Activated CD8-positive, alpha-beta memory T cell treated with anti-CD3 and anti-CD28 coated beads for 1 hour (primary cell): ENCODE measurements at places on chromosomes 4 and X.

DNA sequence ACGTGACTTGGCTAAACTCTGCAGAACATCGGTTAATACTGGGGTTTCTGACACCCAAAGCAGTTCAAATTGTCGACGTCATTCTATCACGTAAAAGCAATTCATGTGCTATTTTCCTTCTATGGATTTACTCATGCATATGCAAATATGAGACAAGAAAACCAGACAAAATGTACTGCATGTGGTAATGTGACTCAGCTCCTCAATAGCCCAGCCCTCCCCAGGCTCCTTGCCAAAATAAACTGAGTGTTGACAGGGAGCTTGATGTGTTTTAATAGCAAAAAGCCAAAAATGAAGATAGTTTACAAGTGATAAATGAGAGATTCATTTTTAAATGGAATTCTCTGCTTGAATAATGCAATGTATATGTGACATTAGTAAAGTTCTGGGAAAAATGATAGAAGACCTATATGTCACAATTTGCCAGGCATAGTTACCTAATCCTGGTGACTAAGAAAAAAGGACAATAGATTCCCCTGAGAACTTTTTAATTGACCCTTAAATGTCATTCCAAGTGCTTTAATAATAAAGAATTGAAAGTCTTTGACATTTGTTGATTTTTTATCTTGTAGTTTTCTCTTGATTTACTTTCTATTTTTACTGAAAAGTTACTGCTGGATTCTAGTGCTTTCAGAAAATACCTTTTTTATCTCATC lies 1700.6 kb upstream of the TENM3 start:
- DNase-seq = no peak

GRCh38 chrX:13396924-13397323 lies 77.1 kb upstream of the ATXN3L start:
- no peak for DNase-seq

DNA sequence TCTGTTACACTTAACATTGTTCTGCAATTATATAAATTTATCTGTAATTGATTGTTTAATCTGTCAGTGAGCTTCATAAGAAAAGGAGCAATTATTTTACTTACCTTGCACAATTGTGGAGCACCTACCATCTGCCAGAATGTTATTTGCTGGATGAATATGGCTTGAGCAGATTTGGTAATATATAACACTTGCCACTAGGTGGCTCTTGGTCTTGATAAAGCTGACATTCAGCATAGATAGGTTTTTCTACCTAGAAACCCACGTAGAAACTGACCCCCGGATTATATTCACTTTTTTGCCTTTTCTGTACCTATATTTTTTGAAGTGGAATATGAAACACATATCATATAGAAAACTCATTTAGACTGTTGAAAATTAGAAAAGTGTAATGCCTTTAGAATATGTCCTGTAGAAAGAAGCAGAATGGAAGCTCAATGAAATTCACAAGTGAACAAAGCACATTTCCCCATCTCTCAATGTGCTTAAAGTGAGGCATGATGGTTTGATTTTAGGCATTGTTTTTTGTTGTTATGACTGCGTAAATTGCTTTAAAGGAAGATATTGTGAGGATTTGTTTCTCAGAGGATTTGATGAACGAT lies 9.5 kb downstream of the RBPJ start:
- no peak for DNase-seq

- no peak for DNase-seq
These were observed 782.3 kb downstream of the PCDH18 start for GRCh38 chr4:136749989-136750388.

GRCh38 chr4:113811359-113811758 lies 49.8 kb upstream of the CAMK2D start:
- DNase-seq = no peak

DNA sequence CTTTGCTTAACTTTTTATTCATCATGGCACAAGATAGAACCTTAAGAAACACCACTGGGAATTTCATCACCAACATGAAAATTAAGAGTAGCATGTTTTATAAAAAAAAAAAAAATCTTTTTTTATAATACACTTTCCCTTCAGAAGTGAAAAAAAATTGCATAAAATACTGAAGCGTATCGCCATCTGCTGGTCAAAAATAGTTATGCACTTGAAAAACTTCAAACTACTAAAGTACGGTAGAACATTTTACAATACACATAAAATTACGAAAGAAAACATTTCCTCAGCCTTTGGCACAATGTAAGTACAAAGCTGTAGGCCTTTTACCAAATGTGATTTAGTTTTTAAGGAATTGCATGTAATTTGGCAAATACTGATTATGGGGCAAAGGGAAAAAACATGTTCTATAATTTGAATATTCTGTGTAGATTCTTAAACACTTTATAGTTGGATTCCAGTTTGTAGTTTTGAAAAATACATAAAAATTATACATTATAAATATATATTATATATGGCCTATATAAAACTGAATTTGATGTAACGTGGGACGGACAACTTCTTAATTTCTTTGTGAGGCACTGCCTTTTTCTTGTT lies 26.5 kb downstream of the HCCS start:
- DNase-seq = no peak

DNA sequence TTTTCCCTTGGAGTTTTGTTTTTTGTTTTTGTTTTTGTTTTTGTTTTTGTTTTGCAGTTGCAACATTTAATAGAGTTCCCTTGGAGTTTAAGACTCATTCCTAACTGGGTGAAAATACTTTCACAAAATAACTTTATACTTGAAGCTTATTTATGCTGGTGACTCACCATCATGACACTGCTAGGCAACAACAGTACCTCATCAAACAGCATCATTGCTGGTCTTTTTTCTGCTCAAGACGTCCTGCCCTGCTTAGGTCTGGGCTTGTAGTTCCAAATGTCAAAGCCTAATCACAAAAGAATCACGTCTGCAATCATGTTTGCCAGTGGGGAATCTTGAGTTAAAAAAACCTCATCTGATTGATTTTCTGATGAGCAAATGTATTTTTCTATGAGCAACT lies 105.7 kb upstream of the PRPS2 start:
- DNase-seq = no peak

DNA sequence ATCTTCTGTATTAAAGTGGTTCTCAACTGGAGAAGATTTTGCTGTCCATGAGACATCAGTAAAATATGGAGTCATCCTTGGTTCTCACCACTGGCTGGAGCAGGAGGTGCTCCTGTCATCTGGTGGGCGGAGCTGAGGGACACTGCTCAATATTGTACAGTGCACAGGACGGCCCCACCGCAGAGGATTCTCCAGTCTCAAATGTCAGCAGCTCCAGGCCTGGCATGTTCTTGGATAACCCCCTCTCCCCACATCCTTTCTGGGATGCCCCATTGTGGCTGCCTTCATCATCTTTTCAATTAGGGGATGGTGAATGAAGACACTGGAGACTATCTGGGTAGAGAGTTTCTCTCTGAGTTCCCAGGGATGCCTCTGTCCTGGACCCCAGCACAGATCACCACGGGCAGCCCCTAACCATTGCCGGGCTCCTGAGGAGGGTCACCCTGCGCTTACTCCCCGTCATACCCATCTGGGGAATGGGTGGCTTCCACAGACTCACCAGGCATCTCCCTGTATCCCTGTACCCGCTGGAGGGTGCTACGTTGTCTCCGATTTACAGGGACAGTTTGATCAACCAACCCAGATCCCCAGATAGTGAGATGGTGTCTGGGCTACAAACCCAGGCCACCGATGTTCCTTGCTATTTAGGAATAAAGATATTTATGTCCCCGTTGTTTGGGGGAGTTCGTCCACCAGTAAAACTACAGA lies 21.9 kb upstream of the P2RY8 start:
- DNase-seq = no peak

DNA sequence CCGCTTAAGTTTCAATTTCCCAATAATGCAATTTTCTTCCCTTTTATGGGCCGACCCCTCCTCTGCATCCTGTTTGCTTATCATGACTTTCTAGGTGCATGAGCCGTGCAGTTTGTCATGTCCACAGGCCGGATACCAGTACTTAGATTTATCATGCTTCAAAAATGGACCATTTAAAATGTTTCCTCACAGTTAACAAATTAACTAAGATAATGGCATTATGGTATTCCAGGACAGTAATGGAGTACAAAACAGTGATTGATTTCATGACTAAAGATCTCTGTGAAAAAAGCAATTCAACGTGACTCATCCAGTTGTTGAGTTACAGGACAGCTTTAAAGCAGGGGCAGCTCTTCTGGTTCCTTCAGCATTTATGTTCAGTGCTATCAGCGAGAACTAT lies 23.0 kb downstream of the SNX25 start:
- DNase-seq = no peak

DNA sequence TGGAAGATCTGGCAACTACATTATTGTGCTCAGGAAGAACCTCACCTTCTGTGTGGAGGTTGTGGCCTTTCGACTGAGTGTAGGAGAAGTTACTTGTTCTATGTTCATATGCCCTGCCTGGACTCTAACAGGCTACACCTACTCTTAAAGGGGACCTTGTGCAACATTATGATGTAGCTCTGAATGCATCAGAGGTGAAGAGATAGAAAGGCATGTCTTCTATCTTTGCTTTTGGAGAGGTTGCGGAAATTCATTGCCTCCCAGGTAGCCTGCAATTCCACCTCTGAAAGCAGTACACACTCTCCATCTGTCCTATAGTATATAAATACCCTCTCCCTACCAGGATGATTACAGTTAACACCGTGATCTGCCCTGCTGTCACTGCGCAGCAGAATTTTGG lies 7.1 kb upstream of the SLAIN2 start:
- no peak for DNase-seq

GRCh38 chr4:120881351-120881750 lies 41.2 kb downstream of the PRDM5 start:
- DNase-seq = no peak

DNA sequence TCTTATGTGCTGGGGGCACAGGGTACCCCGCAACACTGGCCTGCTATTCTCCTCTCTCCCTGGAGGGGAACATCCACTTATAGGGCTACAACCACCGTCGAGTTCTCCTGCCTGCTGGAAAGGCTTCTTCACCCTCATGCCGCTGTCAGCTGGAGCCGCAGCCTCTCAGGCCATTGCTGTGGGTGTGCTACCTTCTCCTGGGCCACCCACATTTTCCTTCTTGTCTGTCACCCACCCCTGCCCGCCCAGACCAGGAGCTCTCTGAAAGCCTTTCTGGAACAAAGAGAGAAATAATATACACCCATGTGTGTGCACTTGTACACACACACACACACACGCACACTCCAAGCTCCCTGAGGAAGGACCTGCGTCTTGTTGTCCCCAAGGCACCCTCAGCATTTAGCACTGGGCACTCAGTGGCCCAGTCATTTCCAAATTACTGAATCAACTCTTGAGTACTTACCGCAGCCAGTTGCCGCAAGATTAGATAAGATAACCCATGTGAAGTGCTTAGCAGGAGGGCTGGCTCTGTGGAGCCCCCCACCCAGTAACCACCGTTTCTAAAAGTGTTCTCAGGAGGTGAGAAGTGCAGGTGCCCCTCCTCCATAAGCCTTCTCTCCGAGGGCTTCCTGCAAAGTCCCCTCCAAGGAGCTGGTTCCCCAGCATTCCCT lies 50.2 kb downstream of the CPZ start:
- DNase-seq = no peak

DNA sequence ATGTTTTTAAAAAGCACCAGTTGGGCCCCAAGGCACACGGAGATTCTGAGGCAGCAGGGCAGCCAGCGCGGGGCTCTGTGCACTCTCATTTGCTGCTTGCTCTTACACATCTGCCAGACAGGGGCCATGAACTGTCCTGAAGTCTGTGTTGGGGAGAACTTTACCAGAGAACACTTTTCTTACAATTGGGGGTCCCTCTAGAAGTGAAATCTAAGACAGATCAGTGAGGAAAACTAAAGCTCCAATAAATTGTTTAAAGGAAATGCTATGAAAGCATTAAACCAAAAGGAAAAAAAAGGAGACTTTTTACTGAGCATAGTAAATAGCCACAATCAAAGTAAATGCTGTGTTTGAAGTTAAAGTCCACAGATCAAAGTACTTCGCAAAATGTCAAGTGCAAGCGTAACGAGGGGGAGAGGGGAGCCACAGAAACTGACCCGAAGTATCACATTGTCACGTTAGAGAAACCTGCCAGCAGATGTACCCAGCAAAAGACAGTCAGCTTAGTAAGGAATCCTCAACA lies 37.8 kb downstream of the SORBS2 start:
- DNase-seq = no peak

- no peak for DNase-seq
These were observed 133.3 kb downstream of the PJA1 start for GRCh38 chrX:69031971-69032391.

DNA sequence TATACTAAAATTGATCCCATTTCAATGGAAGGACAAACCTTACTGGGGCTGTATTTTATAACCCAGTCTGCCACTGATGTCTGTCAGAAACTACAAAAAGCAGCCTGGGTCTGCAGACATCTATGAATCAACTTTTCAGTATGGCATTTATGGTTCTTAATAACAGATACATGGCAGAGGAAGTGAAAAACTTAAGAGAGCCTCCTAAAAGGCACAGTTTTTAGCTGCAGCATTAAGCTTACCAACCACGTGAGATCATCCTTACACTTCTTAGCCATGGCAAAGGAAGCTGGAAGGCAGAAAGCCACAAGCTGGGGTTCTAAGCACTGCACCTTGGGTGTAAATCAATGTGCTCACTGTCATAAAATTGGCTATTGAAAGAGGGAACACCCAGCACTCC lies 16.6 kb upstream of the UGT2B17 start:
- no peak for DNase-seq

DNA sequence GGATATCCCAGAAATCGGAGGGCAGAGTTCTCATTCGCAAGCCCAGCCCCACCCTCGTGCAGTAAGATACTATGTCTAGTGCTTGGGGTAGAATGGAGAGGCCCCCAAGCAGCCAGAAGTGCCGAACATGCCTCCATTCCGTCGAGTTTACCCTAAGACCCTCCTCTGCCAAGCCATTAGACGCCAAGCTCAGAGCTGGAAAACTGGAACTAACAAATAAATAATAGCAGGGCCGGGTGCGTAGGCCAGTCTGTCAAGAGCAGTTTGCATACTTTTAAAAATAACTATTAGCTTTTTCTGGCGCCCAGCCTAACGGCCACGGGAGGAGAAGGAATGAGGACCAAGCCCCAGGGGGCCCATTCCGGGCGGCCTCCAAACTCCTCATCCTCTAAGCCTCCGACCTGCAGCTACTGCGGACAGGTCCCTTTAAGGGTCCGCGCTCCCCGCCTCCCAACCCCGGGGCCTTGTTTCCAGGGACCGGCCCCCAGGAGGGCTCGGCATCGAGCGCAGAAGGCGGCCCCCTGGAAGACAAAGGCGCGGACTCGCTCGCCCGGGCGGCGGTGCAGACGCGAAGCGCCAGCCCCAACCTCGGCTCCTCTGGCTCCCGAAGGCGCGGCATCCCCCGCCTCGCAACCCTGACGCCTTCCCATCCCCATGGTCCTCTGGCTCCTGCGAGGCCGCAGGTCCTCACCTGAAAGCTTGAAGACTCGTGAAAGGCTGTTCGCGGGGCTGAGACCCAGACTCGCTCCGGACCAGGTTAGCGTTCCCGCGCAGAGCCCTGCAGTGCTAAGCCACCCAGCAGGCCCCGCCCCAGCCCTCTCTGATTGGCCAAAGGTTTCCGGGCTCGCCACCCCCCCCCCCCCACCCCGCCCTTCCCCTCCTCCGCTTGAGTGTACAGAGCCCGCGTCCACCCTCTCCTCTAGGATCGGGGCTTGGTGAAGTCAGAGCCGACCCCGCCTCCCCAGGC lies at the start of gene TMSB15A:
Gene TMSB15A (minus strand): TSS at position 765 of the 967 bp plus-strand sequence.
- peak; percentile 20 for DNase-seq
